ENCODE measurements at places on chromosomes 5 and 9.
A peak's percentile ranks its signal among the peaks of the same experiment; 100 is the strongest.

DNA sequence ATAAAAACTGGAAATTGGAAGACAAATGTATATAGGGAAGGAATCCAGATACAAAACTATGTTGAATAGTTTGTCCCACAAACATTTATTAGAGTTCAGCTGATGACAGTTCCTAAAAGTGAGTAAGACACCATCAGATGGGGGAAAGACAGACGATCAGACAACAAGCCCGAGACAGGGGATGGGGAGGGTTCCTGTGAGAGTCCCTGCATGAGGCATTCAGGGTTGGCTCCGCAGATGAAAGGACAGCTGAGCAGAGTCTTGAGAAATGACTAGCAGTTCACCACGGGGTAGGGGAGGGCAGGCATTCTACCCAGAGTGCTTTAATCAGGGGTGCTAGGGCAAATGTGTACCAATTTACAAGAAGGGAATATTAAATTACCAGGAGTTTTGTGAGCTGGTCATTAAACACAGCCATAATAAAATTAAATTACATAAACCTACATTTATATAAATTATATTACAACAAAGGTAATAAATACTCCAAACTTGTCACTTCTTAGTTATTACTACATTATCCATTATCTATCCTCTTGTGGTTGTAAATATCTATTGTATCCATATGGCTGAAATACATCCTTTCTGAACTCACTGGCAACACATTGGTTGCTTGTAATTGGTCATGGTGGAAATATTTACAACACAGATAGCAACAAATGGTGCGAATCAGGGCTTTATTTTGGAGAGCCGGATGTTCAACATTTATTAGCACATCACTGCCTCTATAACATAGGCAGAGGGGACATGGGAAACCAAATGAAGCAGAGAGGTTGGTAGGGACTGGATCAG lies 27.8 kb downstream of the TNFSF15 start:
- no peak for DNase-seq

- DNase-seq, result no peak
These were observed 428.4 kb downstream of the KDM4C start for GRCh38 chr9:7186175-7186574.

- DNase-seq, result peak; percentile 87
These were observed 750 bp upstream of the NPR2 start for GRCh38 chr9:35790385-35791296.

DNA sequence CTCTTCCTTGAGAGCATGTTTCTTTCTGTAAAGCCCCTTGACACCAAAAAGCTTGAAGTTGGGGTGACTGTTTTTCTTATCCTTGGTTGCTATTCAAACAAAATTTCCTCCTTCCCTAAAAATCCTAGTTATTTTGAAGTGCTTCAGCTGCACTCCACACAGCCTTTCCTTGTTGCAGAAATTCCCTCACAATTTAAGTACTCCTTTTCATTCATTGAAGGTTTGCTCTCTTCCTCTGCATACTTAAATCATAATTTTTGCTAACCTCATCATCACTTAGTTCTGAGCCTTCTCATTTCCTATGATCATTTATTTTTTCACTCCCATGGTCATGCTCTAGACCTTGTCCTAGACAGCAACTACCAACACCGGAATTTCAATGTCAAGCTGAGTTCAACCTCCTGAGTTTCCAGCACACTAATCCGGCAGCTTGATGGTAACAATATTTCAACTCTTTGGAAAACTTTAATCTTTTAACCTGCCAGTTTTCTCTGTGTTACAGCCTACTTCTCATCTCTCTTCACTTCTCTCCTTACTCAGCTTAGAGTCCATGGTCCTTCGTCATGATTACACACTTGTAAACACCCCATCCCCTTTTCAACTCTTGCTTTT lies 78.7 kb upstream of the ACTBL2 start:
- no peak for DNase-seq

DNA sequence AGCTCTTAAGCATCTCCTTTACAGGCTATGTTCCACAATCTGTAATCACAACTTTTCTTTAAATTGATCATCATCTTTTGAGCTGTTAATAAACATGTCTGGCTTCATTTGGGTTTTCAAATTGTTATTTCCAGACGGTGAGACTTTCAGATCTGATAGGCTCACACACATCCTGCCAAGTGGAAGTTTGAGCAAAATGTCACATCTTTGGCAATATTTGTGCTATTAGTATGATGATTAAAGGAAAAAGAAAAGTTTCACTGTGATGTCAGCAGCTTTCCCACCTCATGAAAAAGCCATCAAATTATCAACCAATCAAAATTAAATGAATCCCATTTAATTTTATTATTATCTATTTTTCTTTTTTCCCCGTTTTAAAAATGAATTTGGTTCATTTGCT lies 29.8 kb downstream of the SLC1A1 start:
- no peak for DNase-seq

DNA sequence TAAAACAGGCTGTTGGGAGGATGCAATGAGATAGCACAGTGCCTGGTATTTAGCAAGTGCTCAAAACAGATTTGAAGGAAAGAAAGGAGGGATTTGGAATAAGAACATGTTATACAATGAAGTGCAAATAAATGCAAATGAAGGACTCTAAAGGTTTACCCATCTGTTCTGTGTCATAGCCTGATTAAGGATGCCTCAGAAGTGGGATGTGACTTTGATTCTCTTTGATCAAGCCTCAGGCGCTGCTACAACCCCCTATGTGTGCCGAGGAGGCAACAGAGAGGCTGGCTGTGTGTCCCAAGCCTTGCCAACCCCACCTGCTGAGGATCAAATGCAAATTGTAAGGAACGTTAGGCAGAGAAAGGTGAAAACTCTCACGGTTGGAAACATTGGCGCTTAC lies 27.2 kb downstream of the GGTA1 start:
- no peak for DNase-seq
